ENCODE measurements at places on chromosomes 11 and 22. TPM values are rescaled to one million over a fixed set of nuclear protein-coding genes. Genes with fewer than 3 reads are reported as not detected.

The ACAD8 gene
- total RNA-seq: 16.8 TPM

The GTF2H1 gene
- 63.6 TPM for total RNA-seq

The SEC14L6 gene
- 0.66 TPM for total RNA-seq

The PNPLA5 gene
- under 0.01 TPM for total RNA-seq

The TCN2 gene
- 6.9 TPM for total RNA-seq

The SMARCB1 gene
- 20.5 TPM for total RNA-seq

The LRRC56 gene
- total RNA-seq: 1.3 TPM

The MGAT3 gene
- not detected for total RNA-seq

The BUD13 gene
- total RNA-seq: 12.7 TPM

The SERPING1 gene
- total RNA-seq: 17.2 TPM

The WEE1 gene
- 24.4 TPM for total RNA-seq

The MPZL2 gene
- total RNA-seq: not detected

The DDTL gene
- 2.1 TPM for total RNA-seq

The CYP2D6 gene
- total RNA-seq: 0.33 TPM

The APOA4 gene
- total RNA-seq: not detected

The PDGFD gene
- total RNA-seq: 1.3 TPM

The ROBO4 gene
- total RNA-seq: 0.66 TPM

The SHISA8 gene
- not detected for total RNA-seq

The OR52E8 gene
- not detected for total RNA-seq

The PANX2 gene
- 0.17 TPM for total RNA-seq

The RELA gene
- total RNA-seq: 13.9 TPM

The APOL1 gene
- 44.2 TPM for total RNA-seq

The BARX2 gene
- total RNA-seq: not detected

The GCAT gene
- 7.7 TPM for total RNA-seq

The ABCC8 gene
- not detected for total RNA-seq

The HBD gene
- 5.9 TPM for total RNA-seq

The ADM gene
- 490 TPM for total RNA-seq

The SPA17 gene
- 10.0 TPM for total RNA-seq

The OR5A1 gene
- total RNA-seq: not detected

The SPON1 gene
- 3.5 TPM for total RNA-seq

The BID gene
- total RNA-seq: 13.4 TPM

The TNNI2 gene
- not detected for total RNA-seq

All from fibroblast of lung (primary cell).